ENCODE measurements at places on chromosomes 3 and 15.

DNA sequence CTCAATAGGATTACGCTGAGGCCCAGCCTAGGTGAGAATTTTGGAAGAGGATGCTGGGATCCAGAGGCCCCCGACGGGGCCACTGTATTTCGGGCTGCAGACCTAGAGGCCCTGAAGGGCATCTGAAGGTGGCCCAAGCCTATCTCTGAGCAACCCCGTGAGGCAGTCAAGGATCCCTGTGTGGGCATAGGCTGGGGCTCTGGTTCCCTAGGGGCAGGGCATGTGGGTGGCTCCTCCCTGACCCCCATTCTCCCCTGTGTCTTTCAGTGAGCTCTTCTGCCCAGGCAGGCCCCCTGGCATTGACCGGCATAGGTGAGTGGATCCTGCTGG lies 216.0 kb downstream of the SNRPN start:
- no peak for DNase-seq

DNA sequence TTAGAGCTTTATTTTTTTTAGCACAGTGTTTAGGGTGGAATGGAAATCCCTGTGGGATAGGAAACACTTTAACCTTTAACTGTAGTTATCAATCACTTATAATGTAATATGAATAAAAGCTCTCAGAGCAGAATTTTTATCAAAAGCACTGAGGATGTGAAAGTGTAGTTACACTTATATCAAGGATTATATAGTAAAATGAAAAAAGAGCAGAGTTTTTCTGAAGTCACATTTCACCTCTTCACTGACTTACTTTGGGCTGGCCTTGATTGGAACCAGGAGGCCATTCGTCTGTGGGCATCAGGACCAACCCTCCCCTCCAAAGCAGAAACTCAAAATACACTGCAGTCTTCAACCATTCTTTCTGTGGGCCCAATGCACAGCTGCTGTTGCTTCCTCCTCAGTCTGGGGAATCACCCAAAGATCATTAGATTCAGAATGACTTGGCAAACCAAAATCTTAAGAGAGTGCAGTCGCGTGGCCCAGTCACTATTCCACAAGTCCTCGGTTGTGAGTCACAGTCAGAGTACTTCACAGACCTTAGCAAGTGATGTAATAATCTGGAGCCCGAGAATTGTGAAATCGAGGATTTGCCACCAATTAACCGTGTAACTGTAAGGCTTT lies 132.6 kb upstream of the COL8A1 start:
- peak; percentile 90 for DNase-seq

DNA sequence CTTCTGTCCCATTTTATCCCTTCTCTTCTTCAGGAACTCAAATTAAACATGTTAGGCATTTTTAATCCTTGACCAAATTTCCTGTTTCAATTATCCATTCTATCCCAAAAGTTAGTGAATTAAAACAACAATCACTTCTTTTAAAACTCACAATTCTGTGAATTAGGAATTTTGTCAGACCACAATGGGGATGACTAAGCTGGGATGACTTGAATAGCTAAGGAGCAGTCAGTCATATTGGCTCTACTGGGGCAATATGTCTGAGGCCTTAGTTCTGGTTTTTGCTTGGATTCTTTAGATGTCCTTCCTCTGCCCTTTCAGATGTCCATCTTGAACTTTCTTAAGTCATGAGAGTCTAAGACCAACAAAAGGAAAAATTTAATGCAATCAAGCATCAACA lies 178.2 kb upstream of the TGFBR2 start:
- DNase-seq, result no peak

DNA sequence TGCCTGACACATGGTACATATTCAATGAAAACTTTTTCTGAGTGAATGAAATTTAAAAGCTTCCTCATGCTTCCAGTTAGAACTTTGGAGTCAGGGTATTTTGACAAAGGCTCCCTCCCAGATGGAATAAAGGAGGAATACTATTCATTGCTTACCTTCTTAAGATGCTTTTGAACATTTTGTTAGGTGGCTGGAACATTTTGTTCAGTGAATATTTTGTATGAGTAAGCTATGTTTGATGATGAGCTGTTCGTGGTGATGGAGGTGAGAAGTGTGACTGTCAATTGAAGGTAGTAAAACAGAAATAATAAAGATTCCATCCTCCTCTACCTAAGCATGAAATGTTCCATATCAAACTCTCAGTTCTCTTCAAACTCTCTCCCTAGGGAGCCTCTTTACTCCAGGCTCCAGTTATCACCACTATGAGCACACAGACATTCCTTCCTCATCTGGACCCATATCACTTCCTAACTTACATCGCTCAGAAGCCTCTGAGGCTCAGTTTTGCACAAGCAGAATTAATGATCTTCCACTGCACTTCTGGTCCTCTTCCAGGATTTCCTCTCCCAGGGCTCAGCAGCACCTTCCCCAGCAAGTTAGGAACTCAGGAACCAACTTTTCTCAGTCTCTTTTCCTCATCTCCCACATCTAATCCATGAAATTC lies 2.5 kb upstream of the AQP9 start:
- no peak for DNase-seq

- no peak for DNase-seq
These were observed 94.9 kb upstream of the NSMCE3 start for GRCh38 chr15:29364426-29365078.

- no peak for DNase-seq
These were observed 116.4 kb downstream of the IL5RA start for GRCh38 chr3:2993736-2994135.

GRCh38 chr3:126798521-126798920 lies 94.5 kb downstream of the CHCHD6 start:
- no peak for DNase-seq

GRCh38 chr3:4738737-4739274 lies 240.4 kb upstream of the BHLHE40 start:
- DNase-seq, result peak; percentile 57

DNA sequence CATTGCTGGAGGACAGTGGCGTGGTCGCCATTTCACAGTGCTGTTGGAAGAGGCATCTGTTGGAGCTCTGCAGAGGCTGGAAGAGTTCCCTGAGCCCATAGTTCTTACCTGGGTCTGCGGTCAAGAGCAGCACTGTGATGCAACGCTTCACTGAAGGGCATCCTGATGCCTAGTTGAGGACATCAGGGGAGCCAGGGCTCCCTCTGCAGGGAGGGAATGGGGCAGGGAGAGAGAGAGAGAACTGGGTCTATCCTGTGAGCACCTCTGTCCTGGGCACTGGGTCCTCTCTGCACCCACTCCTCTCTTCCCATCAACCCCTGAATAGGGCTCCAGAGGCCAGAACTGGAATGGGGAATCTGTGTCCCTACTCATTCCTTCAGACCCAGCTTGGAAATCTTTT lies 23.9 kb upstream of the MOBP start:
- DNase-seq, result no peak

DNA sequence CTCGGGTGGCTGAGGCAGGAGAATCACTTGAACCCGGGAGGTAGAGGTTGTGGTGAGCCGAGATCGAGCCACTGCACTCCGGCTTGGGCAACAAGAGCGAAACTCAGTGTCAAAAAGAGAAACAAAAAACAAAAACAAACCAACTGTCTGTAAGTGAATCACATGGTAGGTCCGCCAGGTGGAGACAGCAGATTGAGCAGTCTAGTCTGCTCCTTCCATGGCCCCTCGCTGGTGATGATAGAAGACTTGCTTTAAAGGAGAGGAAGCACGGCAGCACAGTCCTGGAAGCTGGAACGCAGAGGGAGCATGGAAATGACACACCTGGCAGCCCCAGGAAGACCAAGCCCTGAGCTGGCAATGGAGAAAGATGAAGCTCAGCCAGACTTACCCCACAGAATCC lies 31.4 kb upstream of the MGLL start:
- DNase-seq, result no peak

GRCh38 chr3:124131158-124131557 lies 139.2 kb upstream of the ROPN1 start:
- DNase-seq, result no peak

GRCh38 chr15:41323611-41324010 lies 8.8 kb downstream of the OIP5 start:
- DNase-seq, result no peak

GRCh38 chr3:4309491-4310128 lies 6.4 kb downstream of the SETMAR start:
- DNase-seq, result peak; percentile 51

- no peak for DNase-seq
These were observed 13.8 kb downstream of the EFCC1 start for GRCh38 chr3:129014793-129015345.

DNA sequence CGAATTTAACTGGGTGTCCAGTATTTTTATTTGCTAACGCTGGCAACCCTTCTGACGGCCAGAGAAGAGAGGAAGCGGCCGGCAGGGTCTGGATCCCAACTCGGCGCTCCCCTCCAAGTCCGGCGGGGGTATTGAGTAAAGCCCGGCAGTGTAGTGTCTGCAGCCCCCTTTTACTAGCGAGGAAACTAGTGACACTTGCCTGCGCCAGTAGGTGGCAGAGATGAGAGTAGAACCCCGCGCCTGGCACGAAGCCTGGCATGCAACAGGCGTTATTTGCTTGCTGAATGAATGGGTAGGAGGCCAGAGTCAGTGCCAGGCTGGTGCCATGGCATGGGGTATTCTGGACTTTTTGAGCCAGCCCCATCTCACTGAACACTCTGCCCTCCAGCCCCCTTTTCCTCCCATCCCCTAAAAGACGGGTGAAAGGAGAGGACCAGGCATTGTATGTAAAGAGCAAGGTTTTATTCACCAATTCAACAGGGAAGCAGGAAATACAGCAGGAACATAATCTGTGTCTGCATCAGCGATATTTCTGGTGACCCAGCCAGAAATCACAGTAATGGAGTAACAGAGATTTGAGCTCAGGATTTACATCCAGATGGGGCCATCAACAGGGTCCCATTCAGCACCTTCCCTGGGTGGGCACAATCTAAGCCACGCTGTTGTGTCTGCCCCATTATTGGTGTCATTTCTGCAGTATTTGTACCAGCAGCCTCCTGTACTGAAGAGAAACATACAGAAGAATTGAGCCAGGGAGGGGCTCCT lies 788 bp upstream of the WDR73 start:
- DNase-seq, result peak; percentile 55

DNA sequence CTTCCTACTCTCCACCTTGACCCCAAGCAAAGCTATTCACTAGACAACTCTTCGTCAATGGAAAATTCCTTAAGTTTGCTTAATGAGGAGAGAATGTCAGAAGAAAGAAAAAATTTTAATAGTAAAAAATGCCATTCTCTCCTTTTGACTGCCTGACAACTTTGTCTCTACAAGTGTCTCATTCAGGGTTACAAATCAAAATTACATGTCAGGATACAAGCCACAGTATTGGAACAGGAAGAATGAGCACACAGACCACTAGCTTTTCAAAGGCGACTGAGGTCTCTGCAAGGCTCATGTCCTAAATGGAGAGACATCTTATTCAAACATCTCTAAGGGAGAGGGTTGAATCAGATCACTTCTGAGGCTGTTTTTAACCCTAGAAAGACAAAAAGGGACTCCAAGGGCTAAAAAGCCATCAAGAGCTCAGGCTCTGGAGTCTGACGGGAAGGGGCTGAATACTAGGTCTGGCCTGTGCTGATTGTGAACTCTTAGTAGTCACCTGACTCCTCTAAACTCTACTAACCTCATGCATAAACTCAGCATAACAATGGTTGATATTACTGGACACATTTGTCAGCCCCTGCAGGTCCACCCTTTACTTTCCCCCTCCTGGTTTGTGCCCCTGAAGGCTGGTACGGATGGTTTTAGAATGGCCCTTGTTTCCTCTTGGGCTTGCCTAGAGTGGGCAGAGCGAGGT lies 12.8 kb upstream of the MEIS2 start:
- DNase-seq, result no peak

- no peak for DNase-seq
These were observed 11.2 kb downstream of the SLC9A9 start for GRCh38 chr3:143837076-143837475.

DNA sequence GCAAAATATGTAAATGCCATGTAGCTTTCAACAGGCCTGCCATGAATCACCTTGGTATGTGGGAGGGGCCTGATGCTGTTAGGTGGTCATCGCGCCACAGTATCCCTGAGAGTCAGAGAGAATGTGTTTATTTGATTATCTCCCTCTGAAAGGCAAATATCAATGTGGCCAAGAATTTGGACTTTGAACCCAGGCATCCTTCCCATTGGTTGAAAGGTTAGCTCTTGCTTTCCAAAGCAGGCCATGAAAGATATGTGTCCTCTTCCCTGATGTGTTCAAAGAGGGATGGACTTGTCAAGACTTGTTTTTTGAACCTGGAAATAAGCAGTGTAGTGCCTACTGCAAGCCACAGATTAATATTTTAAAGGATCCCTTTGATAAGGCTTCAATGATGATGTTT lies 36.7 kb downstream of the SRP14 start:
- no peak for DNase-seq

All from CD14-positive monocyte (primary cell).